H9 (cell line): ENCODE measurements at places on chromosomes 1 and 21. TPM values are rescaled to one million over a fixed set of nuclear protein-coding genes. Genes with fewer than 3 reads are reported as not detected.

GRCh38 chr1:187517546-187517945 lies 688.8 kb downstream of the PLA2G4A start:
- peaks cover 5% of the 10 kb centered on the region; the same call in 1 of the 2 replicates for H3K4me1 ChIP-seq
- no peak for DNase-seq
- no peak overlapping the region for H3K27ac ChIP-seq
- no peak overlapping the region for H3K4me3 ChIP-seq
- H3K27me3 ChIP-seq: no peaks in the 10 kb centered on the region

DNA sequence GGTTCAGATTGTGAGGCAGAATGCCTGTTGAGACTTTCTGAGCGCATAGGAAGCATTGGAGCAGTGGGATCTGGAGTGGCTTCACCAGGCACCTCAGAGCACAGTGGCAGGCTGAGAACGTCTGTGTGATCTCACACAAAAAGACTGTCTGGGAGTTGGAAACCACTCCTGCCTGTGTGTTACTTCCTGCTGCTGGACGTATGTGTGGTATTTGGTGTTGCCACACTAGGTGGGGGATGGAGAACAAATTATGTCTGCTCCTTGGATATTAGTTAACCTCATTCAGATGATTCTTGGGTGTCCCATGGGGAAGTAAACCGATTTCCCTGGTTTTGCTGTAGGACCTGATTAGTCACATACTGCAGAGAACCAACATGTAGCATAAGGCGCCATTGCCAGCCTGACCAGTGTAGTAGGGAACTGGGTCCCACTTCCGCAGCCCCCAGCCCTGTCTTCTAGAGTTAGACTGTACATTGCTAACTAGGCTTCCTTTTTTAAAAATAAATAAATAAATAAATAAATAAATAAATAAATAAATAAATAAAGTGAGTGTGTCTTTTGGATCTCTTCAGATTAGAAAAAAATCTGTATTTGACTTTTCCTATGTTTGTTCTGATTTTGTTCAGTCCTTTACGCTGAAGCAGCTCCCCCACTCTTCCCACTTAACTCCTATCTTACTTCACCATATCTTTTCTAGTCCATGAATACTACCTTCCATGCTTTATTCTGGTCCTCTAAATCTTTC lies 26.9 kb downstream of the UCK2 start:
- no peaks in the 10 kb centered on the region for H3K27me3 ChIP-seq
- peaks cover 18% of the 10 kb centered on the region; the same call in 1 of the 2 replicates for H3K4me1 ChIP-seq
- DNase-seq: no peak
- no peak overlapping the region for H3K27ac ChIP-seq

- peaks cover 5% of the 10 kb centered on the region for H3K36me3 ChIP-seq
- H3K27me3 ChIP-seq: no peaks in the 10 kb centered on the region
- H3K27ac ChIP-seq: no peak overlapping the region
- peaks cover 22% of the 10 kb centered on the region; the same call in 1 of the 2 replicates for H3K4me1 ChIP-seq
- no peak overlapping the region for H3K4me3 ChIP-seq
Observed at GRCh38 chr1:205438213-205439158, 16.6 kb upstream of the LEMD1 start.

The SMCP gene
- not detected in 2 replicates for total RNA-seq

DNA sequence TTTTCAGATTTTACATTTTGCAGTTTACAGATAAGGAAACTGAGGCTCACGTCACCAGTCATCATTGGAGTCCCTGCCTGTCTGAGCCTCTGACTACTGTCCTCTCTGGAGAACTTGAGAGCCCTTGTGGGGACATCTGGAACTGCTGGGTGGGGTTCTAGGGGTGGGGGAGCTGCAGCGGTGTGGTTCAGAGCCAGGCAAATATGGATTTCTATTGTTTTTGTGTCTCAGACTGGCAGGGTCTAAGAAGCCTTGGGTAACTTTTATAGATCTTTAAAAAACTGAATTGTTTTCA lies 46.9 kb downstream of the IER5 start:
- peaks cover 3% of the 10 kb centered on the region; the same call in 1 of the 2 replicates for H3K4me1 ChIP-seq
- no peaks in the 10 kb centered on the region for H3K36me3 ChIP-seq
- DNase-seq: no peak

The DNAJC11 gene
- 88.5 and 91.8 TPM in 2 replicates for total RNA-seq

DNA sequence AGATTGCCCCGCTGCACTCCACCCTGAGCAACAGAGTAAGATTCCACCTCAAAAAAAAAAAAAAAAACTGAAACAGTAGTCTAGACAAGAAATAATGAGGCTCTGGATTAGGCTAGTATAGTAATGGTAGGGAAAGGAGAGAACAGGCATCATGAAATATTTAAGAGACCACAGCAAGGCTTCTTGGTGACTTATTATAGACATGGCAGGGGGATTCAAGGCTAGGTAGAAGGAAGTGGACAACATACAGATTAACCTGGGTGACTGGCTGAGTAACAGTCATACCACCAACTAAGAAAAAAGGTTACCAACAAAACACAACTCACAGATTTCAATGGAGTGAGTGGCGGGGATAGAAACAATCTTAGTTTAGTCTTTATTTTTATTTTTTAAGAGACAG lies 8.3 kb downstream of the NVL start:
- no peak overlapping the region for H3K4me3 ChIP-seq
- no peak for DNase-seq
- H3K36me3 ChIP-seq: peaks cover 3% of the 10 kb centered on the region; the same call in 1 of the 3 replicates
- H3K4me1 ChIP-seq: no peaks in the 10 kb centered on the region
- no peak overlapping the region for H3K27ac ChIP-seq
- no peaks in the 10 kb centered on the region for H3K27me3 ChIP-seq
